ENCODE measurements at places on chromosomes 16 and 17. TPM values are rescaled to one million over a fixed set of nuclear protein-coding genes. Genes with fewer than 3 reads are reported as not detected.

DNA sequence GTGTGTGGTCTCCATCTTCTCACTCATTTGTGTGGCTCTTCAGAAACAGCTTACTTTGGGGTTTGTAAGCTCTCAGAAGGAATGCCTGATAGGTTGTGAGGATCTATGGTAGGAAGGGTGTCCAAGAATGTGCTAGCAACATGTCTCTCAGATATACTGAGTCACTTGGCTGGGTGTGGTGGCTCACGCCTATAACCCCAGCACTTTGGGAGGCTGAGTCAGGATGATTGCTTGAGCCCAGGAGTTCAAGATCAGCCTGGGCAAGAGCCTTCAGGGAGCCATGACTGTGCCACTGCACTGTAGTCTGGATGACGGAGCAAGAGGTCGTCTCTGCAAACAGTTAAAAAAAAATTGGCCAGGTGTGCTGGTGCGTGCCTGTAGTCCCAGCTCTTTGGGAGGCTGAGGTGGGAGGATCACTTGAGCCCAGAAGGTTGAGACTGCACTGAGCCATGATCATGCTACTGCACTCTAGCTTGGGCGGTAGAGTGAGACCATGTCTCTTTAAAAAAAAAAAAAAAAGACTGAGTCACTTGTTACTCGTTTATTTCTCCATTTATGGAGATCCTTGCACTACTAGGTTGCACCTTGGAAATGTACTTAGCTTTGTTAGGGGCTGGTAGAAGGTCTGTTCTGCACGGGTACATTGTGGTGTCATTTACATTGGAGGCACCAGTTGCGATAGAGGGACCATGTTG, 232.0 kb downstream of the SNX29 start:
- H3K36me3 ChIP-seq: no peaks in the 10 kb centered on the region
- H3K4me1 ChIP-seq: peaks cover 10% of the 10 kb centered on the region
- H3K27me3 ChIP-seq: no peaks in the 10 kb centered on the region
- DNase-seq: no peak
- H3K27ac ChIP-seq: peak overlapping the region; percentile 33

GRCh38 chr16:24610416-24610755, 71.0 kb downstream of the RBBP6 start:
- DNase-seq: peak; percentile 75
- H3K4me3 ChIP-seq: peak overlapping the region; percentile 21
- H3K27me3 ChIP-seq: no peaks in the 10 kb centered on the region
- H3K4me1 ChIP-seq: peaks cover 3% of the 10 kb centered on the region
- H3K36me3 ChIP-seq: no peaks in the 10 kb centered on the region
- H3K27ac ChIP-seq: no peak overlapping the region

DNA sequence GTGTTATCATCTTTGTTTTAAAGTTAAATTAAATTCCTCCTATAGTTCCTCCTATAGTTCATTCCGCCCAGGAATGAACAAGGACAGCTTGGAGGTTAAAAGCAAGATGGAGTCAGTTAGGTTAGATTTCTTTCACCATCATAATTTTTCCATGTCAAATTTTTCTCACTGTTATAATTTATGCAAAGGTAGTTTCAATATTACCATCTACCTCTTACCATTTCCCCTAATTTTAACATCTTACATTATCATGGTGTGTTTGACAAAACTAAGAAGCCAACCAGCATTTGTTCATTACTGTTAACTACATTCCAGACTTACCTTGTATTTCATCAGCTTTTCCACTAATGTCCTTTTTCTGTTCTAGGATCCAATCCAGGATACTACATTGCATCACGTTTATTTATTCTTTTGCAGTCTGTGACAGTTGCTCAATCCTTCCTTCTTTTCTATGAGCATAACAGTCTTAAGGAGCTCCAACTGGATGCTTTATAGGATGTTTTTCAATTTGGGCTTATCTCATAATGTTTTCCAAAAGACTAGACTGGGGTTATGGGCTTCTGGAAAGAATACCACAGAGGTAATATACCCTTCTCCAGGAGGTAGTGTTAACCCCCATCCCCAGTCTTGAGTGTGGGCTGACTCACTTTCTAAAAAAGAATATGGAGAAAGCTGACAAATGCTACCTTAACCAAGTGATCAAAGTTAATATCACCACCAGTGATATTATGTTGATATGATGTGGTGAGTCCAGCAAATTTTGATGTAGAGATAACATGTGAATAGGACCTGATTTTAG, 158.5 kb downstream of the PPM1E start:
- H3K4me3 ChIP-seq: no peak overlapping the region
- no peak for DNase-seq
- no peak overlapping the region for H3K27ac ChIP-seq
- H3K36me3 ChIP-seq: no peaks in the 10 kb centered on the region
- no peaks in the 10 kb centered on the region for H3K27me3 ChIP-seq

GRCh38 chr17:57991537-57991936, 3.5 kb upstream of the VEZF1 start:
- no peak overlapping the region for H3K4me3 ChIP-seq
- no peak for DNase-seq
- H3K36me3 ChIP-seq: no peaks in the 10 kb centered on the region
- H3K27me3 ChIP-seq: no peaks in the 10 kb centered on the region
- peaks cover 22% of the 10 kb centered on the region for H3K4me1 ChIP-seq
- no peak overlapping the region for H3K27ac ChIP-seq

DNA sequence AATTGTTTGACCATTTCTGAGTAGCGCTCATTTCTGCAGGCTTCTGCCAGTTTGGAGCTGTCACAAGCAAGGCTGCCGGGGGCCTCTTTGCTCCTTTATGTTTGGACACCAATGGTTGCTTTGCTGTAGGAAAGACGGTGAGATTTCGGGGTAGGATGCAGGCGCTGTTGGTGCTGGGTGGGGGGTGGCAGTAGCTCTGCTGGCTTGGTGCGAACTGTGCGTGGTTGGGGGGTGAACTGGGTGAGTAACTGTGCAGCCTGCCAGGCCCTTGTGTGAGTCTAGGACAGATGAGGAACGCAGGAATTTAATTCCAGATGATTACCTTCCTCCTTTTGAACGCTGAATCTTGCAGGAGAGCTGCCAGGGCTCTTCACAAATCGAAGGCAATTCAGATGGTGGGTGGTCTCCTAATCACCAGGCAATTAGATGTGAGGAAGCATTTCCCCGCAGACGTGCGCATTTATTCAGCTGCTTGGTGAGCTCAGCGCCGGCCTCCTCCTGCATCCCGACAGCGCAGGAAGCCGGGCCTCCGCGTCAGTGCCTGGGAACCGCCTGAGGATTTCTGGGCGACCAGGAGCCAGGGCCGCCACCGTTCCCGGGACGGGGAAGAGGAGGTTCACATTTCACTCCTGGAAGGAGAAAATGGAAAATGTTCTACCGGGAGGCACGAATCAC, 154.4 kb downstream of the FOXL1 start:
- no peak overlapping the region for H3K4me3 ChIP-seq
- H3K36me3 ChIP-seq: no peaks in the 10 kb centered on the region
- DNase-seq: peak; percentile 45
- H3K27me3 ChIP-seq: no peaks in the 10 kb centered on the region

- H3K36me3 ChIP-seq: no peaks in the 10 kb centered on the region
- H3K4me1 ChIP-seq: peaks cover 6% of the 10 kb centered on the region
- no peak overlapping the region for H3K27ac ChIP-seq
- DNase-seq: no peak
- no peaks in the 10 kb centered on the region for H3K27me3 ChIP-seq
- H3K4me3 ChIP-seq: no peak overlapping the region
These were observed 141.8 kb downstream of the PITPNC1 start for GRCh38 chr17:67518876-67519275.

CRISPLD2 gene
- total RNA-seq: 108 TPM

- no peaks in the 10 kb centered on the region for H3K27me3 ChIP-seq
- H3K27ac ChIP-seq: peak overlapping the region; percentile 33
- H3K4me3 ChIP-seq: no peak overlapping the region
- no peaks in the 10 kb centered on the region for H3K36me3 ChIP-seq
- H3K4me1 ChIP-seq: peaks cover 25% of the 10 kb centered on the region
- peak; percentile 96 for DNase-seq
These were observed 27.6 kb downstream of the CCDC40 start for GRCh38 chr17:80063830-80064585.

Data from kidney (tissue), 22 donors.